Endothelial cell of umbilical vein (primary cell): ENCODE measurements at places on chromosomes 16 and 17. TPM values are rescaled to one million over a fixed set of nuclear protein-coding genes. Genes with fewer than 3 reads are reported as not detected.

Gene PKMYT1
- 26.1 and 46.1 TPM in 2 replicates for polyA plus RNA-seq

Gene PRSS36
- polyA plus RNA-seq: 0.57 and 0.73 TPM in 2 replicates

Gene OTOP2
- not detected in 2 replicates for polyA plus RNA-seq

Gene G6PC1
- polyA plus RNA-seq: not detected in 2 replicates

Gene SLC35B1
- polyA plus RNA-seq: 138 and 142 TPM in 2 replicates

Gene KCNJ18
- polyA plus RNA-seq: not detected in 2 replicates

Gene DEXI
- polyA plus RNA-seq: 69.5 and 72.9 TPM in 2 replicates

Gene ZNF276
- 40.0 and 41.6 TPM in 2 replicates for polyA plus RNA-seq

Gene ALDH3A1
- 0.11 and 0.25 TPM in 2 replicates for polyA plus RNA-seq

Gene CCT6B
- 0.35 and 0.37 TPM in 2 replicates for polyA plus RNA-seq

Gene SOX8
- polyA plus RNA-seq: 0.52 and 0.72 TPM in 2 replicates

Gene TBC1D3H
- not detected in 2 replicates for polyA plus RNA-seq

Gene KDM6B
- polyA plus RNA-seq: 1.8 and 2.0 TPM in 2 replicates

Gene CBLN1
- polyA plus RNA-seq: not detected in 2 replicates

Gene CCL23
- polyA plus RNA-seq: 1.1 TPM in 2 replicates

Gene ADORA2B
- 8.8 and 10.1 TPM in 2 replicates for polyA plus RNA-seq

Gene NATD1
- polyA plus RNA-seq: 6.9 and 7.0 TPM in 2 replicates

Gene TBKBP1
- polyA plus RNA-seq: 7.0 and 7.2 TPM in 2 replicates

Gene ITGB3
- polyA plus RNA-seq: 50.2 and 55.8 TPM in 2 replicates

Gene GAST
- not detected in 2 replicates for polyA plus RNA-seq

Gene ADAD2
- polyA plus RNA-seq: 0.04 and 0.10 TPM in 2 replicates

Gene TNP2
- polyA plus RNA-seq: not detected in 2 replicates

Gene ATAD5
- polyA plus RNA-seq: 0.54 and 0.80 TPM in 2 replicates

Gene GSPT1
- 31.2 and 40.3 TPM in 2 replicates for polyA plus RNA-seq

Gene RASL10B
- 0.19 and 0.29 TPM in 2 replicates for polyA plus RNA-seq

Gene ABCC11
- polyA plus RNA-seq: 0.06 and 0.08 TPM in 2 replicates

Gene TNFRSF13B
- polyA plus RNA-seq: not detected in 2 replicates

Gene SMIM22
- polyA plus RNA-seq: not detected in 2 replicates

Gene GNGT2
- 2.1 and 2.8 TPM in 2 replicates for polyA plus RNA-seq
